ENCODE measurements at places on chromosomes 7 and 10. TPM values are rescaled to one million over a fixed set of nuclear protein-coding genes. Genes with fewer than 3 reads are reported as not detected.

Gene CLEC5A
- polyA plus RNA-seq: not detected

Gene NEUROD6
- polyA plus RNA-seq: not detected

Gene CTAGE4
- polyA plus RNA-seq: 4.2 TPM

Gene SP8
- not detected for polyA plus RNA-seq

Gene ASB4
- 0.09 TPM for polyA plus RNA-seq

Gene ADAM8
- 3.4 TPM for polyA plus RNA-seq

Gene RBM20
- 0.88 TPM for polyA plus RNA-seq

Gene MACC1
- 3.7 TPM for polyA plus RNA-seq

Gene TLX1
- not detected for polyA plus RNA-seq

Gene PSPH
- 17.8 TPM for polyA plus RNA-seq

Gene PKD1L1
- polyA plus RNA-seq: 0.32 TPM

Gene BAIAP2L1
- 9.6 TPM for polyA plus RNA-seq

Gene GATAD1
- polyA plus RNA-seq: 17.5 TPM

Gene PAPOLB
- polyA plus RNA-seq: not detected

Gene PRLHR
- polyA plus RNA-seq: not detected

GRCh38 chr10:3773460-3774017 is 11.5 kb downstream of the KLF6 start:
- DNase-seq: no peak

DNA sequence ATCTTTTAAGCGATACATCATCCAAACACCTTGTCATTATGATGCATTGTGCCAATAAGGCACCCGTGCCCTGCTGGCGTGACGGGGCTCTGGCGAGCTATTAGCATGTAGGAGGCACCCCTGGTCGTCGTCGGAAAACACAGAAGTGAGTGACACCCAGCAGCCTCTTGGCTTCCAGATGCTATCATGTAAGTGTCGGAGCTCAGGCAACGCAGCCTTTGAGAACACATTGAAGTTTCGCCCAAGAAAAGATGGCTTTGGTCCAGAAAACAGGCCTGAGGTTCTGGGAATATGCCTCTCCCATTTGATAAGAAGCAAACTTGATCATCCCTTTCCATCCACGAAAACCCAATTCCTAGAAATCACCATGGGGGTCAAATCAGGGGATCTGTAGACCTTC is 555.3 kb downstream of the GALNT17 start:
- peak; percentile 35 for DNase-seq

GRCh38 chr7:14630048-14630447 is 272.5 kb downstream of the DGKB start:
- no peak for DNase-seq

- DNase-seq: peak; percentile 73
These were observed 1.1 kb downstream of the DEPP1 start for GRCh38 chr10:44977287-44978212.

DNA sequence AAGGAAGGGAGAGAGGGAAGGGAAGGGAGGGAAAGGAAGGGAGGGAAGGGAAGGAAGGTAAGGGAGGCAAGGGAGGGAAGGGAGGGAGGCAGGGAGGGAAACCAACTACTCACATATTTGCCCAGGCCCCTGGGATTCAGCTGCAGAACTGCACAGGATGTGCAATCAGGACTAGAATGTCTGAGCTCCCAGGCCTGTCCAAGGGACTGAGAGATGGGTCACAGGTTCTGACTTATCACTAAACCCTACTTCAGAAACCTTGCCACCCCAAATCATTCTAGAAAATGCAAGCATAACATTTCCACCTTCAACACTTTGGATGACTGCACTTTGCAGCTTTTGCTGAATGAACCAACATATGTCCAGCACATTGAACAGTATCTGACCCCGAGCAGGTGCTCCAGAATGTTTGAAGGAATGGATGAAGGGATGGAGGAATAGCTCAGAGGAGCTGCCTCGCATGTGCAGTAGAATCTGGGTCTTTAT is 245.3 kb downstream of the KCNMA1 start:
- DNase-seq: no peak

DNA sequence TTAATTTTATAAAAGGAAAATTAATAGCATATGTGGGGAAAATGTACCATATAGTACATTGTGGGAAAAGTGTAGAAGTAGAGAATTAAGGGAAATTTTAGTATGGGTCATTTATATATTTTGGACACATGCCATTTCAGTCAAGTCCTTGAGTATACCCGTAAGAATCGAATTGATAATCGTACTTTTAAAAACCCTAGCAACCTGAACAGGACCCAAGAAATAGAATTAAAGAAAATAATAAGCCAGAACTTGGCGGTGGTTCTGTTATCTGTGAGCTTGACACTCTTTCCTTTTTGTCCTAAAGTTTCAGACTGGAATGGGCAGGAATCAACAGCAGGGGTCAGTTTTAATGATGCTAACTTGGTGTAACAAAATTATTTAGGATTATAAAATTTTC is 221.0 kb downstream of the CDK14 start:
- DNase-seq: no peak

DNA sequence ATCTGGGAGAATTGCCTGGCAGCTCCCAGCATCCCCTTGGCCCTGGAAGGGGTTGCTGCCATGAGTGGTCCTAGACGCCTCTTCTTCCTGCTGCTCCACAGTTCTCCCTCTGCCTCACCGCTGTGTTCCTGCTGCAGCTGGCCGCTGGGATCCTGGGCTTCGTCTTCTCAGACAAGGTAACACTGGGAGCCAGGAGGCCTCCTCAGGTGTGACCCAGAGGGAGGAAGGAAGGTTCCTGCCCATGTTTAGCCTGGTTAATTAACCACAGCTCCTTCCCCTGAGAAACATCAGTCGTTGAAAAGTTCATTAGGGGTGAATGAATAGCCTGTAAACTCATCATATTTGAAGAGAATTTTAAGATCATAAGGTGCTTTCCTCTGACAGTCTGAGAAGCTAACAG is 18.2 kb downstream of the TSPAN33 start:
- DNase-seq: no peak

DNA sequence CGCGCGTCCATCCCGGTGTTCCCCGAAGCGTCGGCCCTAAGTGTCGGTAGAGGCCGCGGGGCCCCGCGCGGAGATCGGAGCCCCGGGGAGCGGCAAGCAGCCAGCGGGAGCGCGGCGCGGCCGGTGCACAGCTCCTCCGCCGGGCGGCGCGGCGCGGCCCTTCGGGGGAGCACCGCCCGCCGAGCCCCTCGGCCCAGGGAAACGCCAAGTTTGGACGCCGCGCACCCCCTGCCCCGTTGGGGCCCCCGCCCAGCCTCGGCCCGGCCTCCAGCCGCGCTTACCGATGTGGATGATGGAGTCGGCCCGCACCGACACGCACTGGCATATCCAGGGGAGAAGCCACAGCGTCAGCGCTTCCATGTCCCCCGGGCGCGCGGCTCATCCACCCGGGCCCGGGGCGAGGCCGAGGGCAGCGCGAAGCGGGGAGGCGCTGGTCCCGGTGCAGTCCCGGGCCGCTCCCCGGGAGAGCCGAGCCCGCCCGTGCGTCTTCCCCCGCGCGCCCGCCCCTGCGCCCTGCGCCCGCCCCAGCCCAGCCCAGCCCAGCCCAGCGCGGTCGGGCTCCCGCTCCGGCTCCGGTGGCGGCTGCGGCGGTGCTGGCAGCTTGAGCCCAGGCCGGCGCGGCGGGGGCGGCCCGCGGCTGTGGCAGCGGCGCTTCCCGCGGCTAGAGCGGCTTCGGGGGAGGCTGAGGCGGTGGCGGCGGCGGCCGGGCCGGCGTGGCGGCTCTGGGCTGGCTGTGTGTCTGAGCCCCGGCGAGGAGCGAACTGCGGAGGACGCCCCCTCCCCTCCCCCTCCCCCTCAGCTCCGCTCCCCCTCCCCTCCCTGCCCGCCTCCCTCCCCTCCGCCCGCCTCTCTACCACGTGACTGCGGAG is at the start of gene GRID1:
TSS of gene GRID1 (minus strand) at position 763 of the 869 bp plus-strand sequence.
- peak; percentile 72 for DNase-seq

- peak; percentile 85 for DNase-seq
These were observed 492 bp downstream of the COG5 start for GRCh38 chr7:107563081-107563774.

DNA sequence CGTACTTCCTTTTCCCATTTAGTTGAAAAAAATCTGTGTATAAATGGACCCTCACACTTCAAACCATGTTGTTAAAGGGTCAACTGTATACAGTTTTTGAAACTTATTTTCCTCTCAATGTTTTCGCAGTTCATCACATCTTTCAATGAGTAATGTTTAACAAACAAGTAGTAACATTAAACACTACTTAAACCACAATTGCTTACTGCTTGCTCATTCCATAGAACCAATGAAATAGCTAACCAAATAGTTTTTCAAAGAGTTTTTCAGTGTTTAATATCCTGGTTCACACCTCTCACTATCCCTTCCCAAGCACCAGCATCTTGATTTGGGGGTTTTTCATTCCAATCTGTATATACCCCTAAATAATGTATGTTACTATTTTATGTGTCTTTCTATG is 9.1 kb downstream of the SEM1 start:
- DNase-seq: no peak

DNA sequence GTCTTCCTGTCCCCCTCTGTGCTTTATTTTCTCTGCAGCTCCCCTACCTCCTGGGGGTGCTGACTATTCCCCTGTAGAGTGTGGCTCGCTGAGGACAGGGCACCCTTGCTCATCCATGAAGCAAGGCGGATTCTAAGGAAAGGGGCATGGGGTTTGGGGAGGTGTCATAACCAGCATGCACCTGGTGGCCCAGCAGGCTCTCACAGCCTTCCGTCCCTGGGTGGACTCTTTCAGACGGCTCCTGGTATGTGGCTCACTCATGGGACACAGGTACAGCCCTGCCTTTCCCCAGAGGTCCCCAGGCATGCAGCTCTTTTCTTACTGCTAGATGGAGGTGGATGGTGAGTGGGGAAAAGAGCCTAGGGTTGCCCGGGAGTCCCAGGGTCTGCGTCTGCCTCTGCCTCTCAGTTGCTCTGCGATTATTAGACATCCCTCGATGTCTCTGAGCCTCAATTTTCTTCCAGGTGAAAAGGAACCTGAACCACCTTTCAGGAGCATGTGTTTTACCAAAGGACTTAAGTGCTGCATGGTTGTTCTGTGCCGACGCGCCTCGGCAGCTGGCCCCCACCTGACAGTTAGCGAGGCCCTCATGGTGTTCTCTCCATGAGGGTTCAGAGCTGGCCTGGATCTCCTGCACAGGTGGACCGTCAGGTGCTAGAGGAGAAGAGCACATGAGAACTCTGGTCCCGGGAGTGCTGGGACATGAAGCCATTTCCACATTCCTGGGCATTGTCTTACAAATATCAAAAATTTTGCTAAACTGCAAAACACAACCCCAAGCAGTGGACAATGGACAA is 172.5 kb upstream of the SHH start:
- DNase-seq: no peak

- no peak for DNase-seq
These were observed 29.3 kb downstream of the DYNC2I1 start for GRCh38 chr7:158885624-158886023.

DNA sequence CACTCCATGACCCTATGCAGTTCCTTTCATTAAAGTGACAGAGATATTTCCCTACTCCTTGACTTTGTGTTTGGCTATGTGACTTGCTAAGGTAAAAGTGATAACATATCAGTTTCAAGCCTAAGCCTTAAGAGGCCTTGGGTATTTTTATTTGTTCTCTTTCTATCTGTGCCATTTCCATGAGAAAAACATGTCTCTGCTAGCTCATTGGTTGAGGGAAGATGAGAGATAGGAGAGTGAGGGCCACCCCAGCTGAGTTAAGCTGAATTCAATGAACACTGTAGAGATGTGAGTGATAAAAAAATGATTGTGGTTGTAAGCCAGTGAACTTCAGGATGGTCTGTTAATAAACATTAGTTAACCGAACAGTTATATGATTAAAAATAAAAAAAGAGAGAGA is 13.4 kb downstream of the TASOR2 start:
- no peak for DNase-seq

DNA sequence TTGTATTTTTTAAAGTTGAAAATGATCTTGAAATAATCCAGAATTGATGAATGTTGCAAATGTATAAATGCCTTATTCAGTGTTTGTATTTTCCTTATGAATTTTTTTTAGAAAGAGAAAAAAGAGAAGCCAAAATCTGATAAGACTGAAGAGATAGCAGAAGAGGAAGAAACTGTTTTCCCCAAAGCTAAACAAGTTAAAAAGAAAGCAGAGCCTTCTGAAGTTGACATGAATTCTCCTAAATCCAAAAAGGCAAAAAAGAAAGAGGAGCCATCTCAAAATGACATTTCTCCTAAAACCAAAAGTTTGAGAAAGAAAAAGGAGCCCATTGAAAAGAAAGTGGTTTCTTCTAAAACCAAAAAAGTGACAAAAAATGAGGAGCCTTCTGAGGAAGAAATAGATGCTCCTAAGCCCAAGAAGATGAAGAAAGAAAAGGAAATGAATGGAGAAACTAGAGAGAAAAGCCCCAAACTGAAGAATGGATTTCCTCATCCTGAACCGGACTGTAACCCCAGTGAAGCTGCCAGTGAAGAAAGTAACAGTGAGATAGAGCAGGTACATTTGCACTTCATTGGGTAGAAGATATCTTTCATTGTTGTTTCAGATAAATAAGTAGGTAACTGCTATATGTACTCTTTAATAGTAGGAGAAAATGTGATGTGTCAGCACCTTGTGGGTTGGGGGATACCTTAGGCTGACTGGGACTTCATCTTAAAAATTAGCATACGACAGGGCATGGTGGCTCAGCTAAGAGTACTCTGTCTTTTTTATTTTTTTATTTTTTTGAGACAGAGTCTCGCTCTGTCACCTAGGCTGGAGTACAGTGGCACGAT is 3.9 kb downstream of the DDX21 start:
- DNase-seq: no peak

GRCh38 chr10:106189292-106189691 is 975.2 kb downstream of the SORCS1 start:
- no peak for DNase-seq

GRCh38 chr7:78020136-78020873 is 221.7 kb downstream of the PHTF2 start:
- DNase-seq: peak; percentile 52

- no peak for DNase-seq
These were observed 90.4 kb downstream of the COBL start for GRCh38 chr7:51226063-51226755.

All from kidney (tissue), 22 donors.